Immature natural killer cell (primary cell): ENCODE measurements at places on chromosomes 4 and X. TPM values are rescaled to one million over a fixed set of nuclear protein-coding genes. Genes with fewer than 3 reads are reported as not detected.

- DNase-seq: no peak
Measured at GRCh38 chr4:19636451-19636850, 615.3 kb upstream of the SLIT2 start.

GRCh38 chr4:5734853-5735252 lies 23.9 kb downstream of the EVC start:
- DNase-seq: no peak

DNA sequence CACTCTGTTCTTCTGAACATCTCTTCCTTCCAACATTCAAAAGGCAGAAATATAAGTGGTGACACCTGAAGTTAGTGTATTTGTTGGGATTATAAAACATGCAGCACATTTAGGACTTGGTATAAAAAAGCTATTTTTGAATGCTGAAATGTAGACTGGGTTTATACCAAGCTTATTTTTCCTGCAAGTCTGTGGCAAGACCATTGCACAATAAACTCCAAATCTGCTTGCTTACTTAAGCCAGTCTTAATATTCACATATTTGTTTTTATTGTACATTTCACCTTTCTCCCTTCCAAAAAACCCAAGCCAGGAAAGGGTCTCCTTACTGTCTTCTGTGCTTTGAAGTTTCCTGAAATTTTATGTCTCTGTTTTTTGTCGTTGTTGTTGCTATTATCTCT lies 63.7 kb downstream of the FHIP1A start:
- DNase-seq: no peak

DNA sequence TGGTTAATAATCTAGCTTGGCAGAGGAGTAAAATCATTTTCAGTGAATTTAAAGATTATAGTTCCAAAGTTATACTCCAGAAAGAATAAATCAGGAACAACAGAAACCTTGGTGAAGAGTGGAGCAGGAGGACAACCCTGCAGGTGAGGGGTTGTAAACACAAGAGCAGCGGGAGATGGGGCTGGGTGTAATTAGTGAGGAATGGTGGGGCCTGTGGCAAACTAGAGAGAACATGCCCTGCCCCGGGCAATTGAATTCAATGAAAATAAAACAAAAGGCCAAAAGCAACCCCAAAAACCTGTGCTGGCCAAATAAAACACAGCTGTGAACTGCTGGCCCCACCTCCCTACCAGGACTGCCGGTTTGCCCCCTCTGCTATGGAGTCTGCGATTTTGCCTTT lies 325.2 kb downstream of the NR3C2 start:
- no peak for DNase-seq

DNA sequence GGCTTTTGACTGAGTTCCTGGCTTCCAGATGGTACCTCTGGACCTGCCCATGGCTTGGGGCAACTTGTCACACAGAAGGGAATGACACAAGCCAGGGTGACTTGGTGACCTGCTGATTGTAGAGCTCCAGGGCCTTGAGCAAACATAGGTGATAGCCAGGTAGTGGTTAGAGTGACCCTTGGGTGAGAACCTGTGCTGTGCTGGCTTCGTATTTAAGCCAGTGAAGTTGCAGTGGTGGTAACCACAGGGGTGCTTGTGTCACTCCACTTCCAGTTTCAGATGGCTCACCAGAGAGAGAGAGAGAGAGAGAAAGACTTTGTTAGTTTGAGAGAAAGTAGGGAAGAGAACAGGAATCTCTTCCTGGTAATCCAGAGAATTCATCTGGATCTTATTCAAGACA lies 471.6 kb downstream of the ZIC3 start:
- no peak for DNase-seq

GRCh38 chrX:20796450-20796849 lies 529.7 kb upstream of the RPS6KA3 start:
- DNase-seq: no peak

GRCh38 chrX:108731153-108731552 lies 5.2 kb downstream of the IRS4 start:
- no peak for DNase-seq

DNA sequence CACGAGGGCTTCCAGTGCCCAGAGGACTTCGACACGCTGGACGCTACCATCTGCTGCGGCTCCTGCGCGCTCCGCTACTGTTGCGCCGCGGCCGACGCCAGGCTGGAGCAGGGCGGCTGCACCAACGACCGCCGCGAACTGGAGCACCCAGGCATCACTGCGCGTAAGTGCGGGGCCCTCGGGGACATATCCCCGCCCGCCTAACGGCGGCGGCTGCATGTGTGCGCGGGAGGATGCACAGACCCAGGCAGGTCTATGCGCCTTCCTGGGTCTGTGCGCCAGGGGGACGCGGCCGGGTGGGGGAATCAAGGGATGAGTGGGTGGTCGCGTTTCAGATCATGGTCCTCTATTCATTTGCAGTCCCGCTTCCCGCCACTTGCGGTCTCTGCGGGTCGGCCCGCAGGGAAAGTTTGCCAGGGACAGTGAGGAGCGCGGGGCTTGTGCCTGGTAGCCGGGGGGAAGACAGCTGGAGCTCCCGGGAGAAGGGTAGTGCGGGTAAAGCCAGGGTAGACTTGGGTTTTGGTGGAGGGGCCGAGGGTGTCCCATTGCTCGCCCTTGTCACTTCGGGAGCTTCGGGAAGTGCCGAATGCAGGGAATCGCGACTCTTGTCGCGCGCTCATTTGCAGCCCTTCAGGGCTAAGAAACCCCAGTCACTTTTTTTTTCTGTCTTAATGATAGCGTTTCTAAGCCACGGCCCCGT lies 1.0 kb downstream of the SHISA3 start:
- DNase-seq: no peak

GRCh38 chr4:112923516-112923915 lies 125.9 kb upstream of the ANK2 start:
- no peak for DNase-seq

DNA sequence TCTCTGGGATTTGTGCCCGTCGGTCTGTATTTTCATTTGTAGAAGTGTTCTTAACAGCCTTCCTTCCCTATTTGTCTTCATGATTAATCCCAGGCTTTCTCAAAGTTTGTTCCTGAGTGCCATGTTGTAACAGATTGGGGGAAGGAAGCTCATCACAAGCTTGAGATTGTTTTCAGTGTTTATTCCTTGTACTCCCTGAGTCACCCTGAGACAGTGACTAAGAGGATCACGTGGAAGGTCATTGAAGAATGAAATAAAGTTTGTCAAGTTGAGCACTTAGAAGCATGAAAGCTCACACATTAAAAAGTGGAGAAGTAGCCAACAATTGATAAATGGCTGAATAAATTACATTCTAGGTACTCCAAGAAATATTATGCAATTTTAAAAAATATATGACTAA lies 153.5 kb upstream of the FAM241A start:
- DNase-seq: no peak

DNA sequence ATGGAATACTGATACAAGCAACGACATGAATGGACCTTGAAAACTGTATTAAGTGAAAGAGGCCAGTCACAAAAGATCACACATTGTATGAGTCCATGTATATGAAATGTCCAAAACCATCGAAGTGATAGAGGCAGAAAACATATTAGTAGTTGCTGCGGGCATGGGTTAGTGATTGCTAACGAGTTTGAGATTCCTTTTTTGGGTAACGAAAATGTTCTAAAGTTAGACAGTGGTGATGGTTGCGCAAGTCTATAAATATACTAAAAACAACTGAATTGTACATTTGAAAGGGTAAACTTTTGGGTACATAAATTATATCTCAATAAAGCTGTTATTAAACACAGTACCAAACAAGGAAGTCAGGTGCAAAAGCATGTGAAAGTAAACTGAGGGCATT lies 234.5 kb downstream of the FBXW7 start:
- DNase-seq: no peak

DNA sequence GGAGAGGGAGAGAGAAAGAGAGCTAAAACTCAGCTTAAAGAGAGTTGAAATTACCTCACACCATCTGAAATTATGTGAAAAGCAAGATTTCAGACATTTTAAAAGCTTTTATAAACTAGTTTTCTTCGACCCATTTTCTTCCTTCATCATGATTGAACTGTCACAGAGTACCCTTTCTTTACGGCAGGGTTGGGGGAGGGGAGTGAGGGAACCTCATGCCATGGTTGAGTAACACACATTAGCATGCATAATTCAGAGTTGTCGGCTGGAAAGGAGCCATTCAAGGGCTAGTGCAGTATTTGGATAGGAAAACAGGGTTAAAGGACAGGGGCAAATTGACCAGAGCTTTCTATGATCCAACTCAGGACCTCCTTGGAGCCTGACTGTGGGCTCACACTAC lies 46.2 kb downstream of the PCDH19 start:
- no peak for DNase-seq

Gene TCEAL2
- not detected for polyA plus RNA-seq

Gene PRSS12
- not detected for polyA plus RNA-seq

Gene TMPRSS11D
- not detected for polyA plus RNA-seq

Gene ATP11C
- 3.6 TPM for polyA plus RNA-seq

Gene SGCB
- polyA plus RNA-seq: 0.31 TPM

Gene STK26
- 94.0 TPM for polyA plus RNA-seq

Gene TMEM31
- not detected for polyA plus RNA-seq

Gene RHOXF1
- polyA plus RNA-seq: not detected

Gene MAGEA11
- not detected for polyA plus RNA-seq
